ENCODE measurements at places on chromosomes 1 and 21. TPM values are rescaled to one million over a fixed set of nuclear protein-coding genes. Genes with fewer than 3 reads are reported as not detected.

GRCh38 chr1:230000493-230001184 is 66.4 kb upstream of the GALNT2 start:
- DNase-seq: no peak

DNA sequence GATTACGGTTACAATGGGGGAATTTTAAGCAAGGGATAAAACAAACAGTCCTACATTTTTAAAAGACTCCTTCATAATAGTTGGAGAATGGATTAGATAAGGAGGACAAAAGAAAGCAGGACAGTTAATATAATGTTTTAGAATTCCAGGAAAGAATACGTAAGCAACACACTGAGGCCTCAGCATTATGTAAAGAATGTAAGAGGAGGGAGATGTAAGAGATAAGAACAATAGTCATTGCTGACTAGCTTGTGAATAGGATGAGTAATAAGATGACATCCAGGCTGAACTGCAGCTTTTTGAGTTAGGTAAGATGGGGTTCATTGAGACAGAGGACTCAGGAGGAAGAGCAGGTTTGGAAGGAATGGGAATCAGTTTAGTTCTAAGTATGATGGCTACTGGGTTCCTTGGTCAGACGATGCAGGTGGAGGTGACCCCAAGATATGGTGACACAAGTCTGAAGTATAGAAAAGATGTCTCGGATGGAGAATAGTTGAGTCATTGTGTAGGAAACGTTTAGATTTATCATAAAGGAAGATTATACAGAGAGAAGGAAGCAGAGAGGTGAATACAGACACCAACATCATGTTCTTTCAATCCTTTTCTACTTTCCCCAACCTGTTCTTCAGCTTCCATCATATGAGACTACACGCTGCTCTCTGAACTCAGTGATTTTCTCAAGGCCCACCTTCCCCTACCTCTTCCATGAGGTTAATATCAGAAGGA is 372.8 kb downstream of the PTBP2 start:
- DNase-seq: no peak

- DNase-seq: peak; percentile 47
Measured at GRCh38 chr1:16905868-16906702, 10.3 kb downstream of the RNU1-2 start.

- DNase-seq: no peak
Measured at GRCh38 chr1:48794816-48795215, 18.1 kb upstream of the BEND5 start.

- DNase-seq: no peak
Measured at GRCh38 chr1:20008391-20008841, 29.0 kb upstream of the PLA2G2A start.

DNA sequence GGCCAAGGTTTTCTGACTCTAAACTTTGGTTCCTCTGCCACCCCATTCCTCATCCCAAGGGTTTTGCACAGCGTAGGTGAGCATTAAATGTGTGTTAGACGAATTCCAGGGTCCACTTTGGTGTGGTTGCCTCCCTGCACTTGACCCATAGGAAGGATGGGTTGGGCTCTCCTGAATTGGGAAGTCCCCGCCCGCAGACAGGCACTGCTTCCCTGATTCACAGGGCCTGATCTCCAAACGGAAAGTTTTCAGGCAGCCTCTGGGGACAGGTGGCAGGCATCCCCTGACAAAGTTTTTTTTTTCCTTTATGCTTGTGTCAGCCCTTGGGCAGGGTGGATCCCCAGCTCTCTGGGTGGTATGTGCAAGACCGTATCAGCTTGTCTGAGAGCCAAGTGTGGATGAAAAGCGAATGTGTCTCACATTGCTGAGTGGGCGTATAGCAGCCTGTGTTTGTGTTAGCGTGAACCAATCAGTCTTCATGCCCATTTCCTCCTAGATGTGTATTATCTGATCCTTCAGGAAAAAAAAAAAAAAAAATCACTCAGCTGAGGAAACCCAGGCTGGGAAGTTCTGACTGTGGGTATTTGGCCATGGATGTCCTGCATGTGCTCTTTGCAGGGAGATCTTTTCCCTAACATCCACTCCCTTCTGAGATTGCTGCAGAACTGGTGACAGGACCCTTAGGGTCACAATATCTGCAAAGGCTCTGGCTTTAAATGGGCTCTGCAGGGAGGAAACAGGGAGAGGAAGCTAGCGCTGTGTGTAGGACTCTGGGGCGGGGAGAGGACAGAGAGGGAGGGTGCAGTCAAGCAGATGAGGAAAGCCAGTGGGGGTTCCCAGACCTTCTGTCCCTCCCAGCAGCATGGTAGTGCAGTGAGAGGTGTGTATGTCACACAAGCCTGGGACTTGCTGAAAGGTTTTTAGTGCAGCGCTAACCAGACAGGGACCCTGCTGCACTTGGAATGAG is 42.2 kb upstream of the TRABD2B start:
- no peak for DNase-seq

The NRAS gene
- 49.9 TPM for total RNA-seq

The NUF2 gene
- 49.9 TPM for total RNA-seq

Measured in activated CD8-positive, alpha-beta T cell treated with anti-CD3 and anti-CD28 coated beads for 36 hours (primary cell).